ENCODE measurements at places on chromosomes 2 and 18.

DNA sequence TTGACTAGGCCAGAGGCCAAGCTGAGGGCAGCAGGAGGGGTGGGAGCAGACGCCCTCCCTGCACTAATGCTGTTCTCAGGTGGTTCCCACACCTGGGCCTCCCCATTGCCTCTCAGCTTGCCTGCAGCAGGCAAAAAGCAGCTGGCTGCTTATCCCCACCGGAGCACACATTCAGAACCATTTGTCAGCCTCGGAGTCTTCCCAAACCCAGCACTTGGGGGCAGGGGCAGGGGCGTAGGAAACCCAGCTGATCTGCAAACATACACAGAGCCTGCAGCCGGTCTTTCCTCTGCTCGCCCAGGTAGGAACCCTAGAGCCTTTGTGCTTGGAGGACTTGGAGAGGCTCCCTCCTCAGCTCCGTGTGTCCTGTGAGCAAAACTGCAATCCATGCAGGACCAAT is 249.8 kb downstream of the CYP26B1 start:
- H3K27me3 ChIP-seq: peaks cover 19% of the 10 kb centered on the region
- H3K27ac ChIP-seq: no peak overlapping the region
- no peaks in the 10 kb centered on the region for H3K4me1 ChIP-seq
- no peaks in the 10 kb centered on the region for H3K36me3 ChIP-seq
- no peak for DNase-seq

DNA sequence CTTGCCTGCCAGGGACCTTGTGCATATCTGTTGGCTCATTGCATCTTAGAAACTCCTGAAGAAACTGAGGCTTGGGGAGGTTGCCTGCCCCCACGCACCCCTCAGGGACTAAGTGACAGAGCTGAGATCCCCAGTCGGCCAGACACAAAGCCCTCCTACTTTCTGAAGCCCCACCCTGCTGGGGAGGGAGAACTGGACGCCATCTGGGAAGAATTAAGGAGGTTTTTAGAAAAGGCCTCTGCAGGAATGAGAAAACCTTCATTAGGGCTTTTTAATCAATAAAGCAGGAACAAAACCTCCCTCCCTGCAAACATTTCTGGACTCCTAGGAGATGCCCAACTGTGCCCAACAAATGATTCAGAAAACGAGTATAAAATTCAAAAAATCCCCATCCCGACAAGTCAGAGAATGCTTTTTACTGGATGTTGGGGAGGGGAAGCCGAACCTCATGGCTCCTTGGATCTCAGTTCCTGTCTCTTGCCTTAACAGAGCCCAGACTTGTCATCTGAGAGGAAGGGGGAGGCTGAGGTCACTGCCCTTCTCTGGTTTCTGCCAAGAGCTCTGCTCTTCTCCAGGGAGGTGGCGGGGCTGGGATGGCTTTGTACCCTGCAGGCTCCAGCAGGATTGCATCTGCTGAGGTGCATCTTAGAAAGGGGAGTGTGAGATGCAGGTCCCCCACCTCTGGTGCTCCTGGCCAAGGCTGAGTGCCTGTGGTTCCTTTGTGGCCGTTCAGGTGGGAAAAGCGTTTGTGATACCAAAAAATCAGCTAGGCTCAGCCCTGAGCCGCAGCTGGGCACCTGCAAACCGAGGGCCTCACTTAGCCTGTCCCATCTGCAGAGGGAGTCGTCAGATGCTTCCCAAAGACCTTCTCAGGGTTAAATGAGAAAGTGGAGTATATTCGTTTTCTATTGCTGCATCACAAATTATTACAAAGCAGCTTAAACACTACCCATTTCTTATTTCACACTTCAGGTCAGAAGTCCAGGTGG is 142.4 kb downstream of the ZFP36L2 start:
- H3K36me3 ChIP-seq: no peaks in the 10 kb centered on the region
- H3K4me1 ChIP-seq: peaks cover 2% of the 10 kb centered on the region
- H3K4me3 ChIP-seq: no peak overlapping the region
- no peaks in the 10 kb centered on the region for H3K27me3 ChIP-seq
- H3K27ac ChIP-seq: no peak overlapping the region

DNA sequence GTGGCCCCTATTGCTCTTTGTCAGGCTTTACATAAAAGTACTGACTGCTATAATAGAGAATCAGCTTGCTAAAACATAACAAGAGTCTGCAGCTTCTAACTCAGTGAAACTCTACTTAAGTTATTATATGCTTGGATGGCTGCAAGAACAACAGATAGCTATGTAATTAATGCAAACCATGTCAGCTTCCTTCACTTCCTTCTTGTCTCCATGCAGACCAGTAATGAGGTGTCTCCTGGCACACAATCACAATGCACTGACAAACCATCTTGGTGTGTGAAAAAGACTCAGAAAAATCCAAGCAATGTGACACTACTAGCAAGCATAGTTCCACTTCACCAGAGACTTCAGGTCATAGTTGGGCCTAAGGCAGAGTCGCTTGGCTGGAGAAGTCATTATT is 2068.9 kb upstream of the PIK3C3 start:
- H3K27me3 ChIP-seq: no peaks in the 10 kb centered on the region
- H3K27ac ChIP-seq: no peak overlapping the region
- no peak for DNase-seq
- no peak overlapping the region for H3K4me3 ChIP-seq

DNA sequence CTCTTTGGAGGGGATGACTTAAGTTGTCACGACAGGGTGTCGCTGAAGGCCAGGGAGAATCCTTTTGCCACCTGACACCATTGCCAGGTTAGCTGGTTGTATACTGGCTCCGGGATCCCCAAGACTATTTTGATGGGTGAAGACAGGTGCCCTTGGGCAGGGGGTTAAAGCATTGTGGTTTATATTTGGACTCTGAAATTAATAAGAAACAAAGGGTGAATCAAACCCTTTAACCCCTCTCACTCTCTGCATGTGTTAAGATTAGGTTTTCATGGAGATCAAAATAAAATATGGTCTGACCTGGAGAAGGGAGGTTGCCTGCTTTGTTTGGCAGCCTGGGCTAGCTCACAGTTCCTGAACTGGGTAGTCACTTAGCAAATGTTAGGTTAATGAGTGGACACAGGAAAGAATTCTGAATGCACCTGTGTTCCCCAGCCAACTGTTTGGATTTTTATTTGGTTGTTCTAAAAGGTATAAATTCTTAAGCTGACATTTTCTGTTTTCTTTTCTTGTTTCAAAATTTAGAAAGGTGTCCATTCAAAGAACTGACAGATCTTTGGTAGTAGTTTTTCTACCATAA is 301.7 kb downstream of the KCNS3 start:
- H3K36me3 ChIP-seq: no peaks in the 10 kb centered on the region
- no peak overlapping the region for H3K27ac ChIP-seq
- no peak for DNase-seq
- H3K27me3 ChIP-seq: peaks cover 5% of the 10 kb centered on the region
- H3K4me1 ChIP-seq: no peaks in the 10 kb centered on the region
- H3K4me3 ChIP-seq: no peak overlapping the region

DNA sequence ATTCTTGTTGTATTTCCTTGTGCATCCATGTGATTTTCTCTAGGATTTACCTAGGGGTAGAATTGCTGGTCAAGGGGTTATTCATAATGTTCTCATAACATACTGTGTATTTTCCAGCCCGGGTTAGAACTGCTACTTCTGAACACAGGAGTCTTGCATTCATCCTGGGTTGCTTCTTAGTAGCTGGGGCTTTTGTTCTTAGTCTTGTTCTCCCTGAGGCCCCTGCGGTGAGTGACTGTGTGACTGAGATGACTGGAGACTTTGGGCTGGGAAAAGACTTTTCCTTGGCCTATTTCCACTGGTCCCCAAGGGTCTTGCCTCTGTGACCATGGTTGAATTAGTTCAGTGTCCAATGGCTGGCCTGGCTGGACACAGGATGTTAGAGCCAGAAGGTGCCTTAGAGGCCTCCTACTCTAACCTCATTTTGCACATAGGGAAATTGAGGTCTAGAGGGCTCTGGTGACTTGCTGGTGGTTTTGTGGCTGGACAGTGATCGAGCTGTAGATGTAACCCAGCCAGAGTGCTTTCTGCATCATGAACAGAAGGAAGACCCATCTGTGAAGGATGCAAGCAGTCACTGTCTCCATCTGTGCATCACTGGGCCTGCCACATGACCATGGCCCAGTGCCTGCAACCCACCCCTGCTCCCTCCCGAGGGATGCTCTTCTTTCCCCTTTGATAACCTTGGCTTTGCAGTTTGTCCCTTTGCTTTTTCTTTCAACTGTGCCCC is 233.3 kb downstream of the FHOD3 start:
- H3K27ac ChIP-seq: no peak overlapping the region
- no peak overlapping the region for H3K4me3 ChIP-seq
- no peaks in the 10 kb centered on the region for H3K36me3 ChIP-seq
- DNase-seq: no peak

DNA sequence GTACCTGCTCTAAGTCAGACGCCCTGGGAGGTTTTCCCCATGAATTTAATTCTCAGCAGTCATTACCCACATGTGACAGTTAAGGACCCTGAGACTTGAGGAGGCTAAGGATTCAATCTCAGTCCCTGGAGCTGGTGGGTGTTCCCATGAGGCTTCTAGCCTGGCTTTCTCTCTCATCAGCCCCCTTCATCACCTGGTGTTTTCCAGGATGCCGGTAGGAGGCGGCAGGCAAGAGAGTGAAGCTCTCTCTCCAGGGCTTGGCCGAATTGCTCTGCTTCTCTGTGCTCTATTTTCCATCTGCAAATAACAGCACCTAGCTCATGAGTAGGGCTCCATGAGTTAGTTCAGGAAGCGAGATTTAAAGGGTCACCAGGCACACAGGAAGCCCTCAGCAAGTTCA is 241.9 kb downstream of the PTPRM start:
- no peaks in the 10 kb centered on the region for H3K36me3 ChIP-seq
- H3K4me3 ChIP-seq: no peak overlapping the region
- no peaks in the 10 kb centered on the region for H3K27me3 ChIP-seq
- no peaks in the 10 kb centered on the region for H3K4me1 ChIP-seq
- H3K27ac ChIP-seq: no peak overlapping the region

DNA sequence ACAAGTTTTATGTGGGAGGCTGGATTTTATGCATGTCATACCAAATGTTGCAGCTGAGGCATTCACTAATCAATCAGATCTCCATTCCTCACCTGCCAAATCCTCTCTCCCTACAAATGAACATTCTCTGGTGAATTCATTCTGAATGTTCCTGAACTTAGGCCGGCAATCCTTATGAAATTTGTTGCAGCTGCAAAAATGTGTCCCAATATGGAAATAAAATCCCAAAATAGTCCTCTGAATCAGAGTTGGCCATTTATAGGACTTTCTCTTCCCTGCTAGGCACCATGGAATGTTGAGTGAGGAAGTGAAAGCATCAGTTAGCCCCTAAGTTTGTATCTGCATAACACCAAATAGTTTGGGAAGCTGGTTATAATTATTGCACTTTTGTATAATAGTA is 25.6 kb downstream of the GCA start:
- no peaks in the 10 kb centered on the region for H3K27me3 ChIP-seq
- no peak overlapping the region for H3K27ac ChIP-seq
- no peaks in the 10 kb centered on the region for H3K36me3 ChIP-seq
- no peak for DNase-seq
- no peaks in the 10 kb centered on the region for H3K4me1 ChIP-seq

- DNase-seq: no peak
- no peak overlapping the region for H3K27ac ChIP-seq
- no peak overlapping the region for H3K4me3 ChIP-seq
- no peaks in the 10 kb centered on the region for H3K27me3 ChIP-seq
- H3K36me3 ChIP-seq: peaks cover 2% of the 10 kb centered on the region
- H3K4me1 ChIP-seq: peaks cover 18% of the 10 kb centered on the region
Measured at GRCh38 chr2:3238951-3239841, 138.4 kb downstream of the EIPR1 start.

- no peak for DNase-seq
- no peaks in the 10 kb centered on the region for H3K36me3 ChIP-seq
- H3K27me3 ChIP-seq: no peaks in the 10 kb centered on the region
- no peak overlapping the region for H3K4me3 ChIP-seq
- H3K4me1 ChIP-seq: no peaks in the 10 kb centered on the region
Measured at GRCh38 chr2:127239395-127239794, 19.3 kb upstream of the CYP27C1 start.

GRCh38 chr18:57498682-57499256 is 63.6 kb downstream of the ONECUT2 start:
- no peaks in the 10 kb centered on the region for H3K36me3 ChIP-seq
- H3K27me3 ChIP-seq: no peaks in the 10 kb centered on the region
- no peak for DNase-seq
- H3K27ac ChIP-seq: no peak overlapping the region
- no peaks in the 10 kb centered on the region for H3K4me1 ChIP-seq

GRCh38 chr2:11697103-11697871 is 27.3 kb upstream of the NTSR2 start:
- H3K27me3 ChIP-seq: no peaks in the 10 kb centered on the region
- H3K27ac ChIP-seq: no peak overlapping the region
- H3K36me3 ChIP-seq: no peaks in the 10 kb centered on the region
- peaks cover 69% of the 10 kb centered on the region for H3K4me1 ChIP-seq

DNA sequence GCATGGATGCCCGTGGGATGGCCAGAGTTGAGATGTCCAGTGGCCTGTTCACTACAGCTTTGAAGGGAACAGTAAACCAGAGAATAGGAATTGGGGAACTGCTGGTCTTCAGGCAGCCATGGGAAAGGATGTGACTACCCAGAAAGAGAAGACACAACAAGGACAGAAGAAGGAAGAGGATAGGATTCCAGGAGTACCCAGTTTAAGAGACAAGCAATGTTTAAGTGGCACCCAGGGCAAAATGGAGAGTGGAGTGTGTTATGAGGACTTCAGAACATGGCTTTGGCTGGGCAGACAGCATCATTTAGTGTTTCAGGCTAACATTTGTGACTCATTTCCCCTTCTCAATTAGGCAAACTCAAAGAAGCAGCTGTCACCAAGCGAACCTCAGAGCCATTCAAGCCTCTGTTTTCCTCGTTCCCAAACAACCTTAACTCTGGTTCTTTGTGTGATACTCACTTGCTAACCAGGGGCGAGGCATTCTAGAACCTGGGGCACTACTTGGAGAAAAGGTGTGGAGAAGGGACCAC is 4.0 kb upstream of the FAM124B start:
- H3K27me3 ChIP-seq: no peaks in the 10 kb centered on the region
- H3K4me3 ChIP-seq: peak overlapping the region; percentile 10
- no peak overlapping the region for H3K27ac ChIP-seq
- H3K4me1 ChIP-seq: peaks cover 17% of the 10 kb centered on the region

DNA sequence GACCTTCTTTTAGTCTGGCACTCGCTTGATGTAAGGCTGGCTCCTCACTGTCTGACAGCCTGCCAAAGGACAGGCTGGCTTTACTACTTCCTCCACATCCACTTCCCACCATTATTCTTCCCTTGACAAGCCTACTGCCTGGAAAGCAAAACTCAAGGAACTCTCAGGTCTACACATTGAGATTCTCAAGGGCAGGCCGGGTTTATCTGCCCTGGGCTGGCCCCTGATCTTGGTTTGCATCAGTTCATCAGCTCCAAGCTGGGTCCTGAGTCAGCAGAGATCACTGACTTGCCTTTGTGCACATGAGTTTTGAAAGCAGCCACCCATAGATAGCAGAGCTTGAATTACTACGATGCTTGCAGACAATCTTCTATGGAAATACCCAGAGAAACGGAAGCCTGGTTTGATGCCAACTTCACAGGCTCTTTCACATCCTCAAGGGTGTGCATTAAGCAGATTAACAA is 53.9 kb downstream of the KCTD18 start:
- H3K27ac ChIP-seq: no peak overlapping the region
- no peak overlapping the region for H3K4me3 ChIP-seq
- H3K36me3 ChIP-seq: no peaks in the 10 kb centered on the region
- DNase-seq: peak; percentile 92
